Type B pancreatic cell (in vitro differentiated cells): ENCODE measurements at places on chromosomes 2 and 18. TPM values are rescaled to one million over a fixed set of nuclear protein-coding genes. Genes with fewer than 3 reads are reported as not detected.

Gene TM4SF20
- 3.7 and 6.9 TPM in 2 replicates for total RNA-seq

Gene LRRC30
- not detected in 2 replicates for total RNA-seq

Gene CNGA3
- 3.7 and 6.8 TPM in 2 replicates for total RNA-seq

Gene POTEJ
- total RNA-seq, result not detected in 2 replicates

Gene IFIH1
- total RNA-seq, result 10.4 and 17.5 TPM in 2 replicates

Gene LYG2
- not detected in 2 replicates for total RNA-seq

Gene SKA1
- 5.7 and 14.0 TPM in 2 replicates for total RNA-seq

Gene GAREM2
- total RNA-seq, result 3.1 and 16.9 TPM in 2 replicates

Gene SAG
- 0.43 TPM in 1 of 2 replicates, not detected in the other for total RNA-seq
